ENCODE measurements at places on chromosomes 2 and 18.

DNA sequence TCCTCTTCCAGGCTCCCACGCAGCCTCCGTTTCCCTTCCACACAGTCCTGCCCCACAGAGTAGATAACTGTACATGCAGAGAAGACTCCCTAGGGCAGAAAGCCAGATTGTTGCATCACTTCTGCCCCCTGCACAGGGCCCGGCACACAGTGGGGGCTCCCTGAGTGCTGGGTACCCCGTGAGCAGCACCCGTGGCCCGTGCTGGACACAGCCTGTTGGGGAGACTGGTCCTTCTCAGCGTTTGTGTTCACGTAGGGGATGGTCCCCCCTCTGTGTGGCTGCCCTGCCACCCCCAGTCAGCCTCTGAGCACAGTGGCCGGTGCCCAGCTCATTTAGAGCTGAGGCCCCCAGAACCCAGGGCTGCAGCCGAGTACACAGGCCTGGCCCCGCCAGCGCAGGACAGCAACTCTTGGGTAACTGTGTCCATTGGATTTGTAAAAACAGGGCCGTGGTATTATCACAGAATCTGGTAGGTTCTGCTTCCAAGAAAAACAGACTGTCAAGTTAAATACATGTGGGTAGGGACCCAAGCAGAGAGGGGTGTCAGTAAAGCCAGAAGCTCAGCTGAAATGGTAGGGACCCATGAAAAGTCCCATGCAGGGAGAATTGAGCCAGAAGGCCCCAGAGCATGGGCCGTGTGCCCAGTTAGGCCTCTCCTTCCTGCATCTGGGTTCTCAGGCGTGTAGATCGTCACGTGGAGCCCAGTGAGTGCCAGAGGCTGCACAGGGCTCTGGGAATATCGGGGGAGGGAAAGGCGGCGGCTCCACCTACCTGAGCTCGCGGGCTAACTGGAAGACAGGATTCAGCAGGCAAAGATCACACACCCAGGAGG, 257.3 kb downstream of the ATAD2B start:
- DNase-seq, result no peak

DNA sequence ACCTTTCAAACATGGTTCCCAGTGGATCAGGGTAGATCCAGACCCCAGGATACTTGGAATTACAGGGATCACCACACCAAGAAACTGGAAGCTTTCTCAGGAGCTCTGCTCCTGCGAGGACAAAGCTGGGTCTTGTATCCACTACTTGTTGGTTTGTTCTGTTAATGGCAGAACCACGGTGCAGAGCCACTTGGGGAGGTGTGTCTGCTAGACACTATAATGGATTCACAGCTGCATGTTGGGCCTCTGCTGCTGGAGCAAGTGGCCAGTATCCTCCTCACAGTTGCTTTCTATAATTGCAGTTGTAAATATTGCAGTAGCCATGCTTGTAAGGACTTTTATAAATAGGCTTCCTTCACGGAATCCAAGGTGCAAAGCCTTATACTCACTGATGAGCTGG, 12.9 kb downstream of the FOSL2 start:
- no peak for DNase-seq

DNA sequence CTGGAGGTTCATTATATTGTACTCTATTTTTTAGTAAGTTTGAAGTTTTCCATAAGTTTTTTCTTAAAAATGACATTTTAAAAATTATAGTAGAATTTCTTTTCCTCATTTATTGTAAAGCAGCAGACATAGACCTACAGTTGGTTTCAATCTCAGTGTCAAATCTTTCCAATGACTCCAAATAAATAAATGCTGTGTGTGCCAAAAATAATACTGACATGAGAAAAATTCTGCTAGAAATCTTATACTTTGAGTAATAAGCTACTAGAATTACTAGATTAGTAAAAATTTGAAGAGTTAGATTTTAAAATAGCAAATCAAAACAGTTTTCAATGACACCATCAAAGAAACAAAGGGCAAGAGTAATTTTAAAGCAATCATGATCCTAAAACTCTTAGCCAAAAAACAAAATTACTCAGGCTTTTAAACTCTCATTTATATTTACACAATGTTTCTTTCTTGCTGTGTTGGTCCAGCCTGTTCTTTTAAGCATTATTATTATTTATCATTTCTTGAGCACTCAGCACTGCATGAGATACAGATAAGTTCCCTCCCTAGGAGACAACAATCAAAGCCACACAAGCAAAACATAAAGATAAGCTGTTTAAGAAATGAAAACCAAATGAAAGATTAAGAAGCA, 8.3 kb upstream of the KANSL1L start:
- no peak for DNase-seq

DNA sequence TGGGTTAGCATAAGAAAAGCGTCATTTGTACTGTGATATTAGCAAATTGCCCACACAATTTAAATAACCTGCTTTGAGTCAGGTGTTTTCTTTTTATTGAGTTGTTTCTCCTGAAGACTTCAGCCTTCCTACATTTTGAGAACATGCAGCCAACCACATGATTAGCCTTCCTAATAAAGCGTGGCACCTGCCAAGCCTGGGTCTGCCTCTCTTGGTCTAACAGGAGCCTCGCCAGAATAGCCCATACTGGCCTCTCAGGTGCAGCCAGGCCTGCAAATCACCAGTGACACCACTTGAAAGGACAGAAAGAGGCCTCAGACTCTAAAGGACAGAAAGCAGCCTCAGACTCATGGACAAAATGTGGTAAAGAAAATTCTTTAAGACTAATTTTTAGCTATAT, 653.8 kb downstream of the BCL11A start:
- DNase-seq, result no peak

DNA sequence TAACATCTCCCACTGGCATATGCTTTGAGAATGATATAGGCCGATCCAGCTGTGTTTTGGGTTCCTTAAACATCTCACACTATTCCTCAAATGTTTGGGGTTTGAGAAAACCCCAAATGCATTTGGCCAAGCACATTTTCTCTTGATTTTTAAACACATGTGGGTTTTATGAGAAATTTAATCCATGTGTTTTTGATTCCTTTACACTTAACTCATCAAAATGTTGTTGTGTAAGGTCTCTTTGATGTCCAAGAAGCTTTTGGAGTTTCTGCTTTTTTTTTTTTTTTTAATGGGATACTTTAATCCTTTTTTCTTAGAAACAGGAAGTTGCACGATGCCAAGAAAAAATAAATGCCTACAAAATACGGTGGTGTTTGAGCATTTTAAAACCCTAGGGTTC, 339.8 kb upstream of the TCF4 start:
- DNase-seq, result no peak

DNA sequence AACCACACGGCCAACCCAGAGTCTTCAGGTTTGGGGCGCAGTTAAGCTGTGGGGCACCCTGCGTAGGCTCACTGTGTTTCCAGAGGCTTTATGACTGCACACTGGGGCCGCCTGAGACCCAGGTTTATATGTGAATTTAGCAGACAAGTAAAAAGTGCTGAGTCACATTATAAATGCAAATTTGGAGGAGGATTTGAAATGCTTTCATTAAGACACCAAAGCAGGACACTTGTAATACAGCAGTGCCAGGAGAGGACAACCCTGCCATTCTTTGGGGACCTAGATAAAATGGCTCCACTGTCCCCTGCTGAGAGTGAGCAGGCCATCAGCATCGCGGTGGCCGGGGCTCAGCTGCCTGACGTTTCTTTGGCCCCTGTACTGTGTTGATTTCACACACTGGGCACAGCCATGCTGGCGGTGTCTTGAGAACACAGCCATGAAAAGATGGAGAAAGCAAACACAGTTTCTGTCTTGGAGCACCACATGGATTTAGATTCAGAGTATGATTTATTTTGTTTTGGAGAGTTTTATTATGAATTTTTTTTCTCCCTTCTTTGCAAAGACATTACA, 10.2 kb downstream of the ACKR3 start:
- no peak for DNase-seq

- no peak for DNase-seq
Observed at GRCh38 chr18:76161983-76162382, 333.1 kb downstream of the ZNF516 start.

GRCh38 chr2:140422759-140423158, 1642.6 kb upstream of the NXPH2 start:
- DNase-seq, result no peak

GRCh38 chr2:20641123-20641985, 9.5 kb downstream of the HS1BP3 start:
- DNase-seq, result no peak

- DNase-seq, result no peak
Observed at GRCh38 chr2:26668856-26669750, 23.4 kb upstream of the KCNK3 start.

DNA sequence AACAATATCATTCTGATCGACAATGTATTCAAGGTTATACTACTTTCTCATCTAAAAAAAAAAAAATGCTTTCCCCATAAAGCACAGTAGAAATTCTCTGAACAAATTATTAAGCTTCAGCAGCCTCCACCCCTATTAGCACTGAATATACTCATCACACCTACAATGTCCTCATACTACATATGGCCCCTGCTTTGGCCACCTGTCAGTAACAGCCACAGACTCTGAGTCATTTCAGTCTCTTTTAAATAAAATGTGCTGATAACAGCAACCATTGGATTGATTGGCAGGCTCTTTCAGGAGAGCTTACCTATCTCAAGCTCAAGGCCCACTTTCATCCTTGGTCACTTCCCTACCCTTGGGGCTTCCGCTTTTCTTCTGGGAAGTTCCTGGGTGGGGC, 236.7 kb downstream of the TMX3 start:
- no peak for DNase-seq

DNA sequence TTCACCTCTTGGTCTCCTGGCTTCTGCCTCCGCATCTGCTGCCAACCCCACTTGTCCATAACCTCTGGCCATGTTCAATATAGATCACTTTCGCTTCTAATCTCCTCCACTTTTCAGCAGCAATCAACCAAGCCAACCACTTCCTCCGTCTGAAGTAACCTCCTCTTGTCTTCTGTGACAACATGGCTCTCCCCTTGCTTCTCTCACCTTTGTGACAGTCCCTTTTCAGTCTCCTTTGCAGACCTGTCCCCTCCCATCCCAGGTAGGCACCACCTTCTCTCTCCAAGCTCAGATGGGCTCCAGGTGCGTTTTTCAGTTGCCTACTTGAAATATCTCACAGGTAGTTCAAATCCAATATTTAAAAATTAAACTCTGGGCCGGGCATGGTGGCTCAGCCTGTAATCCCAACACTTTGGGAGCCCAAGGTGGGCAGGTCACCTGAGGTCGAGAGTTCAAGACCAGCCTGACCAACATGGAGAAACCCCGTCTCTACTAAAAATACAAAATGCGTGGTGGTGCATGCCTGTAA, 4.7 kb upstream of the PSD4 start:
- DNase-seq, result peak; percentile 50

DNA sequence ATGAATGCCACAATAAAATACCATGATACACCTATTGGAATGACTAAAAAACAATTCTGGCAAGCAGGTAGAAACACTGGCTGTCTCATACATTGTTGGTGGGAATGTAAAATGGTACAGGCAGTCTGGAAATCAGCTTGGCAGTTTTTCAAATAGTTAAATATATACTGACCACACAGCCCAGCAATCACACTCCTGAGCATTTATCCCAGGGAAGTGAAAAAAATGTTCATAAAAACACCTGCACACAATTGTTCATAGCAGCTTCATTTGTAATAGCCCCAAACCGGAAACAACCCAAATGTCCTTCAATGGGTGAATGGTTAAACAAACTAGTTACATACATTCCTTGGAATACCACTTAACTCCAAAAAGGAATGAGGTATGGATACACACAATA, 137.2 kb downstream of the TFCP2L1 start:
- no peak for DNase-seq

GRCh38 chr18:48059455-48060010, 129.1 kb upstream of the SMAD2 start:
- no peak for DNase-seq

GRCh38 chr18:45218436-45218835, 396.8 kb upstream of the SLC14A2 start:
- no peak for DNase-seq

- DNase-seq, result no peak
Observed at GRCh38 chr18:26470011-26470637, 78.2 kb downstream of the KCTD1 start.

- no peak for DNase-seq
Observed at GRCh38 chr2:106038601-106039375, 155.3 kb downstream of the UXS1 start.

DNA sequence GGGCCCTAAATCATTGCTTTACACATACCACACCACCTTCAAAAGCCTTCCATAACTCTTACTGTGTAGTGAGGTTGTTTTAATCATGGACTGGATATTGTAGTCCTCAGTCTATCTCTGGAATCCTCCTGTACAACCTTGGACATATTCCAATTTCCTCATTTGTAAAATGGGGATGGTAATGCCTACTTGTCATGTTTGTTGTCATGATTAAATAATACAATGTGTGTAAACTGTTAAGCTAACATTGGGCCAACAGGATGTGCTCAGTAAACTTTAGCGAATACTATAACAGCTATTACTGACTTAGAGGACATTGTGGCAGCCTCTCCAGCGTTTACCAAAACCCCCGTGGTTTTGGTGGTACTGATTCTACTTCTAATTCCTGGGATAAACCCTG, 74.7 kb upstream of the PTPRM start:
- no peak for DNase-seq

GRCh38 chr2:8622199-8622911, 59.5 kb upstream of the ID2 start:
- no peak for DNase-seq

DNA sequence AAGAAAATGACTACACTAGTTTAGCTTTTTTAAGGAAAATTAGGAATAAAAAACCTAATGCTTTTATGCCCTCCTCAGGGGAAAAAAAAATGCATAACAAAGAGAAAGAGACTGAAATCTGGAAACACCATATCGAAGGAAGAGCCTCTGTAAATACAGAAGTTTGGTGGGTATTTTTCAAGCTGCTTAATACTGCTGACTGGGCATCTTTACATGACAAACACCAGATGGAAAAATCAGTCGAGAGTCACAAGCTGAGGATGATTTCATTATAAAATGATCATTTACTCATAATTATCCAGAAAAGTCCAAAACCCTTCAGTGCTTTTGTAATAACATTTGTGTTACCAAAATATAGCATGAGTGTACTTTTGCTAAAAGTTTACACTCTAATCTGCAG, 1600.7 kb upstream of the ACVR2A start:
- DNase-seq, result no peak

- no peak for DNase-seq
Observed at GRCh38 chr2:184923751-184924150, 325.4 kb downstream of the ZNF804A start.

Measured in activated CD4-positive, alpha-beta T cell treated with anti-CD3 and anti-CD28 coated beads, Interleukin-10, Interleukin-2, amounts not matched to agents 100 ng/mL and 50 ng/mL, durations not matched to agents 16 hours and 8 hours (primary cell).